Stimulated activated CD4-positive, alpha-beta T cell treated with anti-CD3 and anti-CD28 coated beads, Interleukin-12 subunit alpha, Interleukin-12 subunit beta, amount 100 ng/mL, for 48 hours (primary cell): ENCODE measurements at places on chromosomes 11 and 22.

- no peak for DNase-seq
Observed at GRCh38 chr22:25987948-25988347, 181.3 kb upstream of the SEZ6L start.

- DNase-seq = no peak
Observed at GRCh38 chr11:99320769-99321290, 300.1 kb downstream of the CNTN5 start.

- DNase-seq = peak; percentile 56
Observed at GRCh38 chr11:35083431-35084238, 55.3 kb upstream of the CD44 start.

GRCh38 chr11:78564490-78565467 is 9.9 kb downstream of the NARS2 start:
- DNase-seq = no peak

DNA sequence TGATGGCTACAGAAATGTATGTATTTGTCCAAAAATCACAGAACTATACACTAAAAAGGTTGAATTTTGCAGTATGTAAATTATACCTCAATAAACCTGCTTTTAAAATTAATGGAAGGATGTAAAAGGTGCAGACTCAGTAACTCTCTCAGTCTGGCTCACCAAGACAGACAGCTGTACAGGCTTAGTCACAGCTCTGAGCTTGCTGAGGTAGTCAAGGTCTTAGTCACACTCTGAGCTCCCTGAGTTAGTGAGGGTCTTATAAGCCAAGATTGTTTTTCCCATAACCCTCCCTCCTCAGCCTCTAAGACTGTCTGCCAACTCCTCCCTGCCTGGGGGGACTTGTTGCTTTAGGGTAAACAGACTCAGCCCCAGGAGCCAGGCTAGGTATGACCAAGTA is 59.3 kb upstream of the IZUMO1R start:
- no peak for DNase-seq

DNA sequence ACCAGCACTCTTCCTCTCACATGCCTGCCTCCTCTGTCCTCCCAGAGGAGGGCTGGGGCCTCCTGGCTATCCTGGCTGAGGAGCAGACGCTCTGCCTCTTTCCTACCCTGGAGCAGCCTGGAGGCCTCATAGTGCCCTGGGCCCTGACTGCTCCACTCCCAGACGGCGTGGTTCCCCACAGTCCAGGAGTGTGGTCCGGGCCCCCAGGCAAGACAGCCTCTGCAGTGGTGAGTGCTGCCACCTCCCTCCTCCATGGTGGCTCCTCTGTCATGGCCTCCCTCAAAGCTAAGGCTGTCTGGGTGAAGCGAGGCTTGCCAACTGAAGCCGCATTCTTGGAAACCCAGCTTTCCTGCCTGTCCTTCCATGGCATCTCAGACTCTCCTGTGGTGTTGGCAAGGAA is 19.8 kb downstream of the GAB4 start:
- no peak for DNase-seq

GRCh38 chr11:70913715-70914231 is 338.6 kb downstream of the SHANK2 start:
- no peak for DNase-seq

- DNase-seq = no peak
Observed at GRCh38 chr11:115931548-115932083, 427.4 kb upstream of the CADM1 start.

DNA sequence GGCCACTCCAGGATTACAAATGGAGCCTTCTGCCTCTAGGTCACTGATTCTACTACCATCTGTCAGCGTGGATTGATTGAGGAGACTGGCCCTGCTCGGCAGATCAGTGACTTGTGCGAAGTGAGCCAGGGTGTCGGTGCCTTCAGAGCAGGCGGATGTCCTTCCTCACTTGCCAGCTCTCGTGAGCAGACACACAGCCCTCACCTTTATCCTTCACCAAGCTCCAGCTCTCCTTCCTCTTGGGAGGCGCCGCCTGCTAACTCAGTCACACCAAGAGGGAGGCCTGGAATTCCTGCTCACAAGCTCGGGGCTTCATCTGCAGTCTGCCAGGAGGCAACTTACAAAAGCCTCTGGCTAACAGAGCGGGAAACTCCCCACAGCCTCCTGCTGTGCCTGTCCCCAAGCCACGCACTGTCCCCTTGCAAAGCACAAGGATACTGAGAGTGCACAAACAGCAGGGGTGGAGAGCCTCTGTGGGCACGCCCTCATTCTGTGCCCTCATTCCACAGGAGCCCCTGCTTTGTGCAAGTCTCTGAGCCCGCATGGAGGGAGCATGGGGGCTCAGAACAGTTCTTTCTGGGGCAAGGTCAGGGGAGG is 3.5 kb upstream of the TCF20 start:
- DNase-seq = no peak

DNA sequence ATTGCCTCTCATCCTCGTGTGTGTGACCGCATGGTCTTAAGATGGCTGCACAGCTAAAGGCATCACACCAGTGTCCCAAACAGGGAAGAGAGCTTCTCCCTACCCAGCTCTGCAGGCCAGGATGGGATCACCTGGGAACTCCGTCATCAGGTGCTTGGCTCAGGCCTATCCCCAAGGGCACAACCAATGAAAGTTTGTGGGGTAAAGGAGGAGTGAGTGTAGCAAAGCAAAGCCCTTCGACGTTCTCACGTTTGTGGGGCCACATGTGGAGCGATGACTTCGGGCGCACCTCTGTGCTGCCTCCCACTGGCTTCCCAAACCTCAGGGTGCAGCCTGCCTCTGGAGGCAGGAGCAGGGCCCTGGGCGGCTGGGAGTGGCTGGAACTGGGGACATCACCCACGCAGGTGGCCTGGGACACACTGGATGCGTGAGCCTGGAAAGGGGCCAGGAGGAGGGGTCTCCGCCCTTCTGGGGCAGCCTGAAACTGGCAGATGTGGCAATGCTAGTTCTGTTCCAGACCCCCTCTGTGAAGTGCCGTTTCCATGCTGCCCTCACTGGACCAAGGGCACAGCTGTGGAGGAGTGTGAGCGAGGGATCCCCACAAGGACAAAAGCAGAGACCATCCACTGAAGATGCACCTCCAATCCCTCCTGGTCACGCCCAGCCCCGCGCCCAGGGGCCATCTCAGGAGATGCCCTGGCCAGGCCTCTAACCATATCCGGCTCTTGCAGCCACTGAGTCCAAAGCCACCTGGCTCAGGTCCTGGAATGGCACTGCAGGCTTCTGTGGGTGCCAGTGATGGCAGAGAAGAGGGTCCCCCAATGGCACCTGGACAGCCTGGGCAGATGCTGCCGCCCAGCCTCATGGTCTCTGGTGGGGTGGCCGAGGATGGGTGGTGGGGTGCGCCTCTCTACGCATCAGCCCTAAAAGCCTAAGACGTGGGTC is 30.6 kb upstream of the GAL start:
- no peak for DNase-seq
